Hematopoietic multipotent progenitor cell treated with erythropoietin and hydrocortisone succinate and interleukin-3 and kit ligand, for 6 days (in vitro differentiated cells): ENCODE measurements at places on chromosomes 5 and 9.
A peak's percentile ranks its signal among the peaks of the same experiment; 100 is the strongest.

DNA sequence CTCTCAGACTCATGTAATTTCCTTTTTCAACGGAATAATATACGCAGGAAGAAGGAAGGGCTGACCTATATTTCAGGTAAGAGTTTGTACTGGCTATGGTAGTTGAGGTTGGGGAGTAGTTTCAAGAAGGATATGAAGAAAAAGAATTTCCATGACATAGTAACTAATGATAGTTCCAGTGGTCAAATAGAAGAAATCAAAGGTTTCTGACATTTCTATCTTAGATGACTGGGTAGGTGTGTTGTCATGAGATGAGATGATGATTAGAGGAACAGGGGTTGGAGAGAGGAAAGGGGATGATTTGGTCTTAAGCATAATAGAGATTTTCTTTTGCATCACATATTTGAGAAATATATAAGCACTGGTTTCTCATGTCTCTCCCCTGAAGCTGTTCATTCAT, 166.0 kb downstream of the SPATA31D1 start:
- DNase-seq = no peak

DNA sequence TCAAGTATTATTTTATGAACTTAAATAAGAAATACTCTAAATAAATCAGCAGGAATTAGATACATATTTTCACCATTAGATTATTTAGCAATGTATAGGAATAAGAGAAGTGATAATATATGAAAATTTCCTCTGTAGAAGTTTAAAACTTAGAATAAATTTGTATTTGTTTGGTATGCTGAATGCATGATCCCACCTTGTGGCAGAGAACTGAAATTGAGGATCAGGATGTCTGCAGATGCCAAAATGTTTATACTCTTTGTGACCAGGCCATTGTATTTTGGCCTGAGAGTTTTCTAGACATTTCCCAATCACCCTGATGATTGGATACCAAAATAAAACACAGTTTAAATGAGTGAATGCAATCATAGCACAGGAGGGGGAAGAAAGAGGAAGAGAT, 6.3 kb downstream of the TYRP1 start:
- peak; percentile 11 for DNase-seq

DNA sequence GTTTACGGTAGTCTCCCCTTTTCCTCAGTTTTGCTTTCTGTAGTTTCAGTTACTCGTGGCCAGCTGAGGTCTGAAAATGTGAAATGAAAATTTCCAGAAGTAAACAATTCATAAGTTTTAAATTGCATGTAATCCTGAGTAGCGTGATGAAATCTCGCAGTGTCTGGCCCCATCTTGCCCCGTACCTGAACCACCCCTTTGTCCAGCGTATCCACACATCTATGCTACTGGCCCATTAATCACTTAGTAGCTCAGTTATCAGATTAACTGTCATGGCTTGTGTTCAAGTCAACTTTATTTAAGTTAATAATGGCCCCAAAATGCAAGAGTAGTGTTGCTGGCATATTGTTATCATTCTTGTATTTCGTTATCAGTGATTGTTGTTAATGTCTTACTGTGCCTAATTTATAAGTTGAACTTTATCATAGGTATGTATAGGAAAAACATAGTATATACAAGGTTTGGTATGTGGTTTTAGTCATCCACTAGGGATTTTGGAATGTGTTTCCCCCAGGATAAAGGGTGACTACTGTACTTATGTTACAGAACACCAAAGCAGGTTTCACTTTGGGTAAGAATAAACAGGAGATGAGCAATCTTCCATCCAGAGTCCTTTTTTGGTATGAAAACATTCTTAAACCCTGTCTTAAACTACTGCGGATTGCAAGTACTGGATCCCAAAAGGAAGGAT, 118.4 kb upstream of the KCNN2 start:
- no peak for DNase-seq

DNA sequence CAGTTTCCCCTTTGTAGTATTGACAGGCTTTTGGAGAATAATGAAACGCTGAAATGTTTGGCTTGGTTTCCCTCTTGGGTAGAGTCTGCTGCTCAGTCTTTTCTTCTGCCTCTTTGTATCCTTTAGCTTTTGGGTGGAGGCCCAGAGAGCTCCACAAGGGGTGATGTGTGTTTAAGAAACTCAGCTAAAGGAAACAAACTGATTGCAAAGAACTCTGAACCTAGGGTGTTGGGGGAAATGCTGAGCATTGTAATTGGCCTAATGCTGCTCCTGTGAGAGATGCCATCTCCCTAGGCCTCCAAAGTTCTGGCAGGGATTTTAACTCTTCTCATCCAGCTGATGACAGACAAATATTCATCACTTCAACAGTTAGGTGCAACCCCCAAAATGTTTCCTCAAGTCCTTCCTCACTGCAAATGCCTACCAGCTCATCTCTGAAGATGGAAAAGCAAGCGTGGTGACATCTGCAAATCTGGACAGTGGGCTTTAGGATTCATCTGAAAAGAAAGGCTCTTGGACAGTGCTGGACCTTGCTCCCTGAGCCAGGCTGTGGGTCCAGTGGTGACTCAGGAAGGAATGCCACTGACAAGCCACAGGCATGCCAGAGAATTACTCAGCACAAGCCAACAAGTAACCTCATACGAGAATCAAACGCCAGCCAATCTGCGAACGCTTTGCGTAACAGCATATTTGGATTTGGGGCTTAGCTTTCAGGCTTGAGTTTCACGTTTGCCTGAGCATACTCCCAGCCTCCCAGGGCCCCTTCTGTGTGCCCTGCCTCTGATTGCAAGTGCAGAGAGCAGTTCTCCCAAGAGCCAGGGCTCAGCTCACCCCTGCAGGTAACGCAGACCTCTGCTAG, 30.5 kb upstream of the ZSWIM6 start:
- no peak for DNase-seq

DNA sequence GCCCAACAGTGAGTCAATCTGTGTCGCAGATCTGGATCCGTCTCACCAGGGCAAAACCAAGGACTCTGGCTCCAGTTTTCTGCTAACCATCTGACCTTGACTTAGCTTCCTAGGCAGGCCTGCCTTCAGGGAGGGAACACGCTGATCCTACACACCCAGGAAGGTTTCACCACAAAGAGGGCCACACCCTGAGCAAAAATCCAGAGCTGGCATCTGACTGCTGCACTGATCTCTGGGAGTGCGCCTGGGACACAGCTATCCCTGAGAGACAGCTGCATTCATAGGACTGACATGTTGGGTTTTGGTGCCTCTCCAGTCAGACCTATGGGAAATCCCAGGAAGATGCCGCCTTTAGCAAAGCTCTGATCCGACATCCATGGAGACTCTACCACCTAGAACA, 47.5 kb downstream of the CDK5RAP2 start:
- peak; percentile 75 for DNase-seq

DNA sequence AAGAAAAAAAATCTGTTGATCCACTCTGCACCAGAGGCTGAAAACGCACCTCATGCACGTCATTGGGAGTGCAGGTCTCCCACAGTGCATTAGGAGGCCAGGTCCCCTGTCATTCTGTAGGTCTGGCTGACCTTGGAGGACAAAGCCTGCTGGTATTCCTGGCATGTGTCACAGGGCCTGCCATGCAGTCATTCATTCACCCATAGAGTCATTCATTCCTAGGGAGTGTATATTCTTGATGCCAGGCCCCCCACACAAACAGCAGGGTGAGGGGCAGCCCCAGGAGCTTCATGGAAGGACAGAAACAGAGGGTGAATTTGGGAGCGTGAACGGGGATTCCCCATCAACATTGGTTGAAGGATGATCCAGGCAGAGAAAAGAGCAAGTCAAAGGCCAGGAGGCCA, 2.2 kb downstream of the GBGT1 start:
- no peak for DNase-seq

DNA sequence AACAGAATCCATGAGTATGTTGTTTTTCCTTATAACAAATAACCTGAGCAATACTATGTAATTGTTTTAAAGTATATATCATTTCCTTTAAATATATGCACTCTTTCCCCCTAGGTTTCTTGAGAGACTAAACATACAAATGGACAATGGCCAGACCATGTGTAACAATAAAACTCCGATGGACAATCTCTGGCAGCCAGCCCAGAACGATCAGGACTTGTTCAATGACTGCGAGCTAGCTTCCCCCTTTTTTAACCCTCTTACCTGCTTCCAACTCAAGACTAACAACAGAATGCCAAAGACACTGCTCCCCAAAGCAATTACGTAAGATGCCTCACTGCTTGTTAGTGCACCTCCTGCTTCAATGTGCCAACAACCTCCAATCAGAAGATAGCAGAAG, 94.9 kb downstream of the HTR4 start:
- DNase-seq = no peak

DNA sequence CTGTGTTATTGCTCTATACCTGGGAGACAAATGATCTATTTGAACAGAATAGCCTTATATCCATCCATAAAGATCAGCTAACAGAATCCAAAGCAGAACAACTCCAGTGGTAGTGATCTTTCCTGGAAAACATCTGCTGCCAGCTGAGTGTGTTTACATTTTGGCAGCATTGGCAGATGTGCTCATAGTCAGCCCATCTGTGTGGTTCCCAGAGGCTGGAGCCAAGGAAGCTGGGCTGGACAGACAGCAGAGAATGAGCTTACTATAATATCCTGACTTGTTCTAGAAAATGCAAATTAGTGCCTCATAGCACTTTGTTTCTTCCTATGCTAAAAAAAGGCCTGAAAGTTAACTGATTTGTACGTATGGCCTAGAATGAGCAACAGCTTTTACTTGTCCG, 99.7 kb downstream of the ST8SIA4 start:
- no peak for DNase-seq

DNA sequence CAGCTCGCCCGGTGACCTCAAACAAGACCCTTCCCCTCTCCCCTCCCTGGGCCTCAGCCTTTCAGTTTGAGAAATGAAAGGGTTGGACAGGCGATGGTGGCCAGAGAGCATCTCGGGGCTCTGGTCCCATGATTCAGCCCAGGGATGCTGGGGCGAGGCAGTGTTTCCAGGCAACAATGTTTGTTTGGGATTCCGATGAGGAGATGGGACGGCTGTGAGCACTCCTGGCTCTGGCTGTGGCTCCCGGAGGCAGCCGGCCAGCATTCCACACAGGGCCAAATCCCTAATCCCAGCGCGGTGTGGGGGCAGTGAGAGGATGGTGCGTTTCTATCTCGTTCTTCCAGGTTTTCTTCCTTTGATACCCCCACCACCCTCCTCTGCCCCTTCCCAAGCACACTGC, 66.0 kb downstream of the HMCN2 start:
- no peak for DNase-seq

DNA sequence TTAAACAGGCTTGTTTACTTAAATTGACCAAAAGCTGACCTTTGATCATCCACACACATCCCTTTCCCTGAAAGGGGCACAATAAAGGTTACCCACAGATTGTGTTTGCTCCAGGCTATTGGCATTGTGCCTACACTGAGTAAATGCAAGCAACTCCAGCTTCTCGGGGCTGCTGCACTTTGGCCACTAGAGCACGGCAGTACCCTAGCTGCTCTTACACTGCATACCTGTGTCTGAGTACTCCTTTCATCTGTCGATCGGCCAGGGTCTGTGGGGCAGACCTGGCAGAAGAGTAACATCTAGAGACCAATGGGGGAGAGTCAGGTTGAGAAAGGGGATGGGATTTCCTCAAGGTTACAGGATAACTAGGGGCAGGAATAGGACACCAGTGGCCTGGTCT, 281.9 kb upstream of the NMUR2 start:
- no peak for DNase-seq

- DNase-seq = peak; percentile 11
Observed at GRCh38 chr5:90000351-90000750, 409.2 kb downstream of the CETN3 start.

GRCh38 chr9:134930398-134930797, 12.7 kb upstream of the FCN1 start:
- no peak for DNase-seq

DNA sequence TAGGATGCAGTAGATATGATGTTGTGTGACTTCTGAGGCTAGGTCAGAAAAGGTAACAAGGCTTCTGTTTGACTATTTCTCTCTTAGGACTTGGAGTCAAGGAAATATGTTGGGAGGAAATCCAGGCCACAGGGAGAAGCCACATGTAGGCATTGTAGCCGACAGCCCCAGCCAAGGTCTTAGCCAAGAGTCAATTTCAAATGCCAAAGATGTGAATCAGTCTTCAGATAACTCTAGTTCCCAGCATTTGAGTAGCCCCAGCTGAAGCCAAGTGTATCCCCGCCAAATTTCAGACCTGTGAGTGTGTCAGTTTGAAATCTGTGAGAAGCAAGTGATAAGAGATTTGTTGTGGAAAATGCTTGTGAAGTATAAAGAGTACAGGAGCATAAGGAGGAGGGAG, 38.1 kb upstream of the ISL1 start:
- DNase-seq = no peak

- DNase-seq = no peak
Observed at GRCh38 chr9:82761027-82761426, 301.9 kb downstream of the RASEF start.

DNA sequence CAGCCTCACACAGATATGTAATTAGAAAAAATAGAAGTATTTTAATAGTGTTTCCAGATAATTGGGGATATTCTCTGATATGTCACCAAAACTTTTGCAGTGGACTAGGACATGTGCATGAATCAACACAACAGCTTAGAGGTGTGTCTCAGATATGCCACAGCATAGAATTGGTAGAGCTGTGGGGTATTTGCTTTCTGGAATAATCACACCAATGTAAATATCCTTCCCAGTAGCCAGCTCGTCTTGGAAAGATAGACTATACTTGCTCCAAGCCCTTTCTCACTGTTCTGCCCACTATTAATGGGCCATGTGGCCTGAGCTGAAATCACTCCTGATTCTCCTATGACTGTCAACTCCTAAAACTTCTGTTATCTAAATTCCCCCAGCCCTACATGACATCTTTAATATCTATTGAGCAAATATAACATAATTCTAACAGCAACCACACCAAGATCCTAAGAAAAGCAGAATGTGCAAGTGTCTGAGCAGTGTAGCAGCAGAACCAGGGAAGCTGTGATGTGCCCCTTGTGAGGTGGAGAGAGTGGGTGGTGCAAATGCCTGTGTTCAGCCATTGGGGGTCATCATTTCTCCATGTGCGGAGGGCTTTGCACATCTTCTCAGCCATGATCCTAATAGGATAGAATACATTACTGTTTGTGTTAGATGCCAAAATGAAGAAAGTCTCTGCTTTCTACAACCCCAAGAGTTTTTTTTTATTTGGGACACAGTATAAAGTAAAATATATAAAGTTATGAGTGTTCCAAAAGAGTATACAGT, 65.0 kb downstream of the MELK start:
- peak; percentile 21 for DNase-seq

DNA sequence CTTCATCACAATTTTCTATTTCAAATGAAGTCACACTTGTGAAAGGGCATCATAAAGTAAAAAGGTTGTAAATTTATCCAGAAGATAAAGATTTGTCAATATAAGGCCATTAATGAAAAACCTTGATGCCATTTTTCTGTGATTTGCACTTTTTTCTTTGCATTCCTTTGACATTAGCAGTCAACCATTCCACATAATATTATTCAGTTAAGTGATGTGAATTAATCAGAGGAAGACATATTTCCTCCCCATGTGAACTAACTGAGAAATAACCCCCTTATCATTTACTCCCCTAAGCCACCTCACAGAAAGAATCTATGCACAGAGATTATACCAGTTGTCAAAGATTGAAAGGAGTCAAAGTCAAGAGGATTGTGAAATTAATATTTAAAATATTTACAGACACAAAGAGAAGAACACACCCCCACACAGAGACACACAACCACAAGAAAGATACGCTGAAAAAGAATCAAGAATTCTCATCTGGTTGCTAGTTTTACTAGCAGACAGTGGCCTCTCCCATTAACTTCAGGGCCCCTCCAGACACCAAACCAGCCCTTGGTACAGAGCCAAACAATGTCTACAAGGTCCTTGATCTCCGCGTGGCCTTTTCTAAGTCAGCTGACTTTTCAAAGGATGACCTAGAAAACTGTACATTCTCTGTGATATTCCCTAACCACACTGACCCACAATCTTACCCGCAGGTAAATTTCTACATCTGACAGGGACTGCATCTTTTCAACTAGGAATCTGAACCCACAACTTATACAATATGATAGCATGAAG, 29.5 kb downstream of the GNAQ start:
- DNase-seq = peak; percentile 76
